ENCODE measurements at places on chromosomes 3 and 15.

DNA sequence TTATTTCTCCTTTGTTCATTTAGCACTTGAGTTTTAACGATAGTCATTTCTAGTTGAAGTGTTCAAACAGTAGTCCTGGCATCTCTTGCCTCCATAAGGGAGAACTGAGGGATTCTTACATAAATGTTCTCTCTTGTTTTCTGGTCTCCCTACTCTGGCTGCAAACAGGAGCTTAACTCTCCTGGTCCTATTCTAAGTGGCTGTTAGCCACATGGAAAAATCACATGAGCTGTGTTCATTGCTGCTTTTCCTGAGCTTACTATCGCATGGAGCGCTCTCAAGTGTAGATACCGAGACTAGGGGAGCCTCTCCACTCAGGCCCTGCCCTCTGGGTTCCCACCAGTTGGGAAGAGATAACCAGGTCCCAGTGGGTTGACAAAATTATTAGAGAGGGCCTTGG, 403.1 kb upstream of the TPM1 start:
- no peak for DNase-seq

- no peak for DNase-seq
Measured at GRCh38 chr3:125220183-125220582, 7.6 kb upstream of the SLC12A8 start.

DNA sequence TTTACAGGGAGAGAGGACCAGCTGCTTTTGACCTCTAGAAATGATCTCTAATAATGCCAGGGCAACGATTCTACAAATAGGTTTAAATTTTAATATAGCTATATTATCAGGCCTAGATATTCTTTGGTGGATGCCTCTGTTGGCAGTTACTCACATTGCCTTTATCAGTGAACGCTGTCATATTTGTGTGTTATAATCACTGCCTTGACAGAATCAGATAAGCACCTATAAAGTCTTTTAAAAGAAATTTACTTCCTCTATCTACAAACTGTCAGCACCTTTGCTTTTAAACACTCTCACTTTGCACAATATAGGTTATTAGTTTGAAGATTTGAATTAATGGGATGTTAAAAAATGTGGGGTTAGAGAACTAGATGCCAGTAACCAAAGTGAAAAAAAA, 324.1 kb downstream of the ZIC1 start:
- DNase-seq: no peak

- no peak for DNase-seq
Measured at GRCh38 chr3:197828-198491, 1.4 kb downstream of the CHL1 start.

Data from stimulated activated CD8-positive, alpha-beta memory T cell treated with anti-CD3 and anti-CD28 coated beads, Interleukin-4, amount 100 ng/mL, for 1 hour (primary cell).